ENCODE measurements at places on chromosomes 16 and 17. TPM values are rescaled to one million over a fixed set of nuclear protein-coding genes. Genes with fewer than 3 reads are reported as not detected.

Gene MT1A
- not detected for total RNA-seq

Gene TEKT5
- total RNA-seq: 0.22 TPM

Gene OR3A3
- total RNA-seq: not detected

Gene RNF157
- total RNA-seq: 0.76 TPM

Gene CCDC47
- total RNA-seq: 72.0 TPM

Gene TNRC6C
- total RNA-seq: 10.6 TPM

Gene CSH2
- total RNA-seq: not detected

Gene PMP22
- total RNA-seq: 189 TPM

Gene AOC2
- total RNA-seq: 1.3 TPM

Gene MPO
- total RNA-seq: 0.26 TPM

Gene HCRT
- not detected for total RNA-seq

Gene IL17C
- total RNA-seq: not detected

Gene BCL6B
- 0.13 TPM for total RNA-seq

Gene COL1A1
- 1,566 TPM for total RNA-seq

Gene SDR42E1
- 9.9 TPM for total RNA-seq

Gene SPATA22
- total RNA-seq: 1.3 TPM

Gene SLFN13
- 0.22 TPM for total RNA-seq

Gene SHISA6
- total RNA-seq: not detected

Gene RBFOX1
- not detected for total RNA-seq

Gene ABCA6
- total RNA-seq: 9.4 TPM

Gene CCL7
- 3.9 TPM for total RNA-seq

Gene HOXB4
- total RNA-seq: not detected

Gene PROCA1
- 0.78 TPM for total RNA-seq

Gene PIPOX
- total RNA-seq: 2.4 TPM
